K562 (cell line): ENCODE measurements at places on chromosomes 7 and 10. TPM values are rescaled to one million over a fixed set of nuclear protein-coding genes. Genes with fewer than 3 reads are reported as not detected.

The PARG gene
- total RNA-seq: 38.6 and 44.7 TPM in 2 replicates

The PNLIPRP3 gene
- total RNA-seq: not detected in 2 replicates

GRCh38 chr7:55912748-55913158 is 25.5 kb downstream of the ZNF713 start:
- no peak for DNase-seq

GRCh38 chr7:28855538-28856217 is 102.5 kb downstream of the TRIL start:
- peak; percentile 16 for DNase-seq

The HMX2 gene
- 0.40 and 0.58 TPM in 2 replicates for total RNA-seq

DNA sequence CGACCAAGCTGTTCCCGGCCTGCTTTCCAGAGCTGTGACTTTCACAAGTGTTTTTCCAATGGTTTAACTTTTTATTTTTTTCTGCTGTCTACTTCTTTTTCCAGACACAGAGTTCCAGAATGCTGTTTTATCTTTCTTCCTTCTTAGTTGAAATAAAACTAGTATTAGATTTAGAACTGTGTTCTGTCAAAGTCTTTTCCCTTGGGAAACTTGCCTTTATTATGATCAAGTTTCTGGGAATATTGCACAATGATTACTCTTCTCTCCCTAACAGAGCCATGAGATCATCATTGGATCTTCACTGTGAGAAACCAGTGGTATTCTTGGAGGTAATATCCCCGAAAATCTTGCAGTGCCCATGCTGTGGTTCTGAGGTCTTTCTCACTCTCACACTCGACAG is 104.9 kb upstream of the KCND2 start:
- DNase-seq: no peak

GRCh38 chr7:2138146-2138765 is 94.5 kb downstream of the MAD1L1 start:
- no peak for DNase-seq

The PKD2L1 gene
- not detected in 2 replicates for total RNA-seq

- DNase-seq: no peak
Measured at GRCh38 chr7:100394077-100394476, 20.8 kb downstream of the PILRA start.

DNA sequence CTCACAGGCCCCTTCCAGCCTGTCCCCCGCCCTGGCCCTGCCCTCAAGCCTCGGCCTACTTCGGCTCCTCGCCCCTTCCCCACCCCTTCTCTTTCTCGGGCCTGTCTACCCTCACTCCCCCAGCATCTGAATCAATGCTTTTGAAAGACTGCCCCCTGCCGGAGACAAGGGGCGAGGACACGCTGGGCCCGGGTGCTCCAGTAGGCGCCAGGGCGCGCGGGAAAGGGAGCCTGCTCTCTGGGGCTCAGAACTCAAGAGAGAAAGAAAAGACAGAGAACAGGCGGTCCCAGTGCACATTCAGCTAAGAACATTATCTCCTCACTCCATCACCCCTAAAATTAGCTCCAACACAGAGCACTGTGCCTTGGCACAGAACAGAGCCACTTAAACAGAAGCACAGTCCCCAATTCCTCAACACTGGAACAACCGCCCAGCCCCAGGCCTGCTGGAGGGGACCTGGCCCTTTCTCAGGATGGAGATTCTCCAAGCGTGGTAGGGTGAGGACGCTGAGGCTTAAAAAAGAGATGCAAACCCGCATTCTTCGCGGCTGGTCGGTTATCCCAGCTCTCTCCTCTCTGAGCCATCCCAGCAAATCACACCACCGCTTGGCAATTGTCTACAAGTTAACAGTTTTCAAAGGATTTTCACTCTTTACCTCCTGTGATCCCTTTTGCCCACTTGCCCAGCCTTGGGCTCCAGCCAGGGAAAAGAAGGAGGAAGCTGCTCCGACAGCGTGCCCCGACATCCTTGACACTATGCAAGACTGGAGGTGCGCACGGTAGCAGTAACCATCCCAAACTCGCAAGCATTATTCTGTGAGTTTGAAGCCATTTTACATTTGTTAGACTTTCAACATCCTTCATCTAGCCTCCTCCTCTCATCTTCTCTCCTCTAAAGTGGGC is 2.1 kb downstream of the GIGYF1 start:
- peak; percentile 82 for DNase-seq
